IPS DF 6.9 (cell line): ENCODE measurements at places on chromosomes 16 and 17.

GRCh38 chr17:279331-279730 lies 73.3 kb downstream of the RPH3AL start:
- H3K4me3 ChIP-seq = no peak overlapping the region
- H3K27me3 ChIP-seq = no peaks in the 10 kb centered on the region
- no peak for DNase-seq
- no peak overlapping the region for H3K27ac ChIP-seq
- H3K4me1 ChIP-seq = no peaks in the 10 kb centered on the region

DNA sequence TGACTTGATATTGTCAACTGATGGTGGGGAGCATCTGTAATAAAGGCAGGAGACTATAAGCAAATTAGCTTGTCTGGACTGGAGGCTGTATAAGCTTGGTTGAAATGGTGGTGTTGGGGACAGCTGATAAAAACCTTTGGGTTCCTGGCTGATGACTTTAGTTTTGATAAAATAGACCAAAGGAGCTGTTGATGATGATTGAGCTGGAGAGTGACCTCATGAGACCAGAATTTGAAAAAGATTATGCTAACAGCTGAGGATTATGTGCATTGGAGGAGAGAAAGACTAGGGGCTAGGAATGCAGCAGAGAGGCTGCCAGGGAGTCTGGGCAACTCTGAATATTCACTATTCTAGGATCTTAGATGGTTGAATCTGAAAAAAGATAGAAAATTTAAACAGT lies 8.7 kb upstream of the CDC27 start:
- no peak overlapping the region for H3K27ac ChIP-seq
- H3K4me1 ChIP-seq = no peaks in the 10 kb centered on the region
- DNase-seq = no peak
- no peaks in the 10 kb centered on the region for H3K27me3 ChIP-seq
- no peak overlapping the region for H3K4me3 ChIP-seq

DNA sequence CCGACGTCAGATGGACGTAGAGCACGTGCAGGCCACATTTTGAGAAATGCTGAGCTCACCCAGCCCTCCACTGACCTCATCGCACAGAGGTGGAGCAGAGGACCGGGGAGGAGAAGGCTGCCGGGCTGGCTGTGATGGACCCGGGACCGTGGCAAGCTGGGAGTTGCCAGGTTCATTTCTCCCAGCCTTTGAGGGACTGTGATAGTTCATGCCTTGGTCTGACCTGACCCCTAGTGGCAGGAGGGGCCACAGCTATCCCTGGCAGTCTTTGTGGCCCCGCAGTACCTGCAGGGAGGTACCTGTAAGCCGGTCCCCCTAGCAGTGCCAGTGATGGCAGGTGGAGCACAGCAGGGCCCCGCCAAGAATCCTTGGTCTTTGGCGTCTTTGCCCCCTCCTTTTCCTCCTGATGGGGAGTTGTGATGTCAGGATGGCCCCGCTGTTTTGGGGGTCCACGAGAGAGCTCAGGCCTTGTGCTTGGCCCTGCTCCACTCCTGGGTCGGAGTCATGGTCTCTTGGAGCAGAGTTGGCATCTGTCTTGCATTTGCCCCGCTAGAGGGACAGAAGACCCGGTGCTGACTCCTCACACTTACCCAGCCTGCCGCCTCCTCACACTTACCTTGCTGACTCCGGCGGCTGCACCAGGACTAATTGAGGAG lies 50.4 kb downstream of the OR1D5 start:
- H3K27ac ChIP-seq = no peak overlapping the region
- H3K36me3 ChIP-seq = peaks cover 21% of the 10 kb centered on the region
- H3K4me3 ChIP-seq = no peak overlapping the region

- no peaks in the 10 kb centered on the region; the same call in 1 of the 2 replicates for H3K27me3 ChIP-seq
- no peak overlapping the region for H3K27ac ChIP-seq
- DNase-seq = no peak
- H3K4me1 ChIP-seq = no peaks in the 10 kb centered on the region; the same call in 1 of the 2 replicates
Measured at GRCh38 chr17:62024866-62025265, 40.2 kb downstream of the MED13 start.

DNA sequence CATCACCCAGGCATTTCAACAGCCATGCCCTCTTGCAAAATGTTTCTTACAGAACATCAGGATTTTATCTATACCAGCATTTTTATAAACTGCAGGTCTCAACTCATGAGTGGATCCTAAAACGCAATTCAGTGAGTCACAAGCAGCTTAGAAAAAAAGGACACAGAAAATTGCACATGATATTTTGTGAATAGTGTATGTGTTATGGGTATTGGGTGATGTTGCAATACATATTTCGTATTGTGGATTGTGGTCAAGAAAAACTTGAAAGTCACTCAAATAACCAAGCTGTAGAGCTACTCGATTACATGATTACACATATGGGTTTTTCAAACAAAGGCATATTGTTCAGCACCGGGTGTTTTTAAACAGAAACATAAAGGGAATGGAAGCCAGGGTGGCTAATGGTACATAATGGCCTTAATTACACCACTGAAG lies 1.4 kb downstream of the WIPI1 start:
- H3K4me3 ChIP-seq = no peak overlapping the region; the same call in 1 of the 2 replicates
- DNase-seq = no peak
- no peaks in the 10 kb centered on the region for H3K4me1 ChIP-seq
- no peaks in the 10 kb centered on the region for H3K36me3 ChIP-seq

DNA sequence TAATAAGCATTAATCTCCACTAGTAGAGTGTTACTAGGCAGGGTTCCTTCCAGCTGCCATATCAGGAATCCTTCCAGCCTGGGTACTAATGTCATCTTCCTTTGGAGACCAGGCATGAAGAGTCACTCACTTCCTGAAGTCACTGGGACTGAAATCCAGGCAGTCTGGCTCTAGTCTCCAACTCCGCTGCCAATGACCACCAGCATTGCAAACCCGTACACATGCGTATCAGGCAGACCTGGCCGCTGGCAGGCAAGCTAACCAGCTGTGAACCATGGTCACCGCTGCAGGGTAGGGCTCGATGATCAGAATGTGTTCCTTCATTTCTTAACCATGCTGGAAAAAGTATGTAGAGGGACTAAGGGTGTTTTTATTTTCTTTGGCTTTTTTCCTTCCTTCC lies 255.5 kb downstream of the CDH13 start:
- peaks cover 2% of the 10 kb centered on the region; the same call in 1 of the 2 replicates for H3K4me1 ChIP-seq
- no peak for DNase-seq
- no peak overlapping the region for H3K4me3 ChIP-seq
- no peaks in the 10 kb centered on the region for H3K27me3 ChIP-seq

DNA sequence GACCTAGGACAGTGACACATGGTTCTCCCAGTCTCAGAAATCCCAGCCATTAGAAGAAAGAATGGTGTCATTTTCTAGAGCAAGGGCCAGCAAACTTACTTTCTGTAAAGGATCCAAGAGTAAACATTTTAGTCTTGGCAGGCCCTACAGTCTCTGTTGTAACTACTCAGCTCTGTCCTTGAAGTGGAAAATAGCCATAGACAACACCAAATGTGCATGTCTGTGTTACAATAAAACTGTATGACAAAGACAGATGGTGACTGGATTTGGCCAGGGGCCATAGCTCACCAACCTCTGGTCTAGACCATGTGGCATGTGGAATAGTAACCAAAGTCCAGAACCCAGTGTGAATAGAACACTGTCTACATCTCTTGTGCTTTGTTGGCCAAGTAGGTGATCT lies 286.5 kb downstream of the HS3ST4 start:
- H3K4me1 ChIP-seq = no peaks in the 10 kb centered on the region
- no peak overlapping the region for H3K27ac ChIP-seq
- H3K36me3 ChIP-seq = no peaks in the 10 kb centered on the region
- DNase-seq = no peak
- H3K27me3 ChIP-seq = no peaks in the 10 kb centered on the region

DNA sequence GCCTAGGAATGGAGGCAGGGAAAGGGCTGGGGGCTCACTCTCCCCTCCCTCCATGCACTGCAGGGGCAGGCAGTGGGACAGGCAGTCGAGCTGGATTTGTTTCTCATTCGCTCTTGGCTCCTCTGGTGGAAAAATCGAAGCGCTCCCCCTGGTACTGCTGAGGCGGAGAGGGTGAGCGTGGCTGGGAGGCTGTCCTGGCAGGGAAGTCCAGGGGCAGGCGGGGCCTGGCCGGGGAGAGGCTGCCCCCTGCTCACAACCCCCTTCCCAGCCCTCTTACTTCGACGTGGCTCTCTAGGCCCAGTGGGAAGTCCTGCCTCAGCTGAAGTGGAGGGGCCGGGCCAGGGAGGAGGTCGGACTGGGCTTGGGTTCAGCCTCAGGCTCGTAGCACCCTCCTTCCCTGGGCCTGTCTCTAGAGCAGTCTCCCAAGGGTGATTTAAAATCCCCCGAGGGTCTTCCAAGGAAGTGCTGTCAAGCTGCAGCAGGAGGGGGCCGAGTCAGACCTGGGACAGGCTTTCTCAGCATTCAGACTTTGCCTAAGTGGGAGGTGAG lies 16.5 kb upstream of the TMEM92 start:
- H3K4me1 ChIP-seq = peaks cover 1% of the 10 kb centered on the region; the same call in 1 of the 2 replicates
- no peak overlapping the region for H3K4me3 ChIP-seq
- H3K27me3 ChIP-seq = no peaks in the 10 kb centered on the region
- DNase-seq = no peak
- no peak overlapping the region for H3K27ac ChIP-seq

DNA sequence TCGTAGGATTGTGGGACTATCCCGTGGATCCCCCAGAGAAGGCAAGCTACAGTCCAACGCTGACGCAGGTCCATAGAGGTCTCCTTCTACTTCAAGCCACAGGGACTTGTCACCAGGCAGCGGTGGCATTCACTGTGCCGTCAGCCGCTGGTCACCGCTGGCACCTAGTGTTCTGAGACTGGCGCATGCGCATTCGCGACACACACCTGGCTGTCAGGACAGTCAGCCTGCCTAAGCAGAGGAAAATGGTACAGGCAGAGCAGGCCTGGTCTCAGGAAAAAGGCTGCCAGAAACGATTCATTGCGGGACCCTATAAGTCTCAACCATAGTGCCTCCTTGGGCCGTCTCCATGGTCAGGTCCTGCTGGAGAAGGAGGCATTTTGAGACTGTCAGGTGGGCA lies 138.0 kb upstream of the WSB1 start:
- no peaks in the 10 kb centered on the region; the same call in 1 of the 2 replicates for H3K36me3 ChIP-seq
- no peaks in the 10 kb centered on the region for H3K4me1 ChIP-seq
- no peak overlapping the region for H3K27ac ChIP-seq
- H3K4me3 ChIP-seq = no peak overlapping the region
- H3K27me3 ChIP-seq = no peaks in the 10 kb centered on the region

DNA sequence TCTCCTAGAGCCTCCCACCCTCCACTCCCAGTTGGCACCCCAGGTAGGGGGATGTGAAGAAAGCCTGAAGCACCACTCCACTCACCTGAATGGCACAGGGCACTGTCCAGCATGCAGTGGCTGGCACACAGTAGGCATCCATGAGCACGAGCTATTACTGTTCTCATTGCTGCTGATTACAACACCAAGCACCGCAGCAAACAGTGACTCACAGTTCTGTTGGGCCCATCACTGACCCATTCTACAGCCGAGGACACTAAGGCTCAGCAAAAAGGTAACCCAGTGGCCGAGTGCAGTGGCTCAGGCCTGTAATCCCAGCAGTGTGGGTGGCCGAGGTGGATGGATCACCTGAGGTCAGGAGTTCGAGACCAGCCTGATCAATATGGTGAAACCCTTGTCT lies 2.7 kb downstream of the ZSCAN10 start:
- no peak for DNase-seq
- no peak overlapping the region for H3K27ac ChIP-seq
- peaks cover 20% of the 10 kb centered on the region for H3K36me3 ChIP-seq

- no peaks in the 10 kb centered on the region for H3K36me3 ChIP-seq
- no peak overlapping the region for H3K27ac ChIP-seq
- no peaks in the 10 kb centered on the region; the same call in 1 of the 2 replicates for H3K4me1 ChIP-seq
- H3K4me3 ChIP-seq = no peak overlapping the region
Measured at GRCh38 chr17:75601057-75601987, 13.7 kb downstream of the MYO15B start.

- no peaks in the 10 kb centered on the region for H3K36me3 ChIP-seq
- H3K4me3 ChIP-seq = no peak overlapping the region
- peaks cover 6% of the 10 kb centered on the region for H3K4me1 ChIP-seq
- no peak overlapping the region for H3K27ac ChIP-seq
- H3K27me3 ChIP-seq = no peaks in the 10 kb centered on the region
Measured at GRCh38 chr16:49491771-49492761, 118.5 kb downstream of the C16orf78 start.

DNA sequence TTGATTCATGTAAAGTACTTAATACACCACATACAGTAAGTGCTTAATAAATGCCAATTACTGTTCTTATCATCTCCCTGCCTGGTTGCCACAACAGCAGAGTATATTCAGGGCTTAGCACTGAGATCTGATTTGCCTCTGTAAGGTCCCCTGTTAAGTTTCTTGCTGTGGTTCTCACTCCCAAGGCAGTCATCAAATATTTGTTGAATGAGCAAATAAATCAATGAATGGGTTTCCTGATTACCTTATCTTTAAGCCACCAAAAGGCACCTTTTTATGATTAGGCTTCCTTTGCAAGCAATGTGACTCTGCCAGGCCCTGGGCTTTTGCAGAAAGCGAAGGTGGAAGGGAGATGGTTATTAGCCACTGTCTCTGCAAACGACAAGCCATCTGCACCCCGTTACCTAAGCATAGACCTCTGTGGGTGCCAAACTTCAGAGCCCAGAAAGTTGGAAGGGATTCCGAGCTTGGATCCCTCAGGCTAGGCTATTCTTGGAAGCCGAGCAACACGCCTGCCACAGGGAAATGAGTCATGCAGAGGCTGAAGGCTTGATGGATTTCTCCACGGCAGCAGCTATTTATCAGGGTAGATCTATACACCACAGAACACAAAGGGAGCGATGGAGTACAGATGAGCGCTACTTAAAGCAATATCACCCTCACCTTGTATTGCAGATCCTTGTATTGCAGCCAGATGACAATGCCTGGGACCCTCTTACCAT lies 102.0 kb downstream of the GRIN2A start:
- H3K27me3 ChIP-seq = no peaks in the 10 kb centered on the region
- H3K36me3 ChIP-seq = no peaks in the 10 kb centered on the region
- no peak overlapping the region for H3K27ac ChIP-seq

GRCh38 chr17:57133486-57133885 lies 48.4 kb downstream of the AKAP1 start:
- H3K27me3 ChIP-seq = no peaks in the 10 kb centered on the region
- no peaks in the 10 kb centered on the region for H3K4me1 ChIP-seq
- no peak overlapping the region for H3K27ac ChIP-seq
- no peak overlapping the region for H3K4me3 ChIP-seq

DNA sequence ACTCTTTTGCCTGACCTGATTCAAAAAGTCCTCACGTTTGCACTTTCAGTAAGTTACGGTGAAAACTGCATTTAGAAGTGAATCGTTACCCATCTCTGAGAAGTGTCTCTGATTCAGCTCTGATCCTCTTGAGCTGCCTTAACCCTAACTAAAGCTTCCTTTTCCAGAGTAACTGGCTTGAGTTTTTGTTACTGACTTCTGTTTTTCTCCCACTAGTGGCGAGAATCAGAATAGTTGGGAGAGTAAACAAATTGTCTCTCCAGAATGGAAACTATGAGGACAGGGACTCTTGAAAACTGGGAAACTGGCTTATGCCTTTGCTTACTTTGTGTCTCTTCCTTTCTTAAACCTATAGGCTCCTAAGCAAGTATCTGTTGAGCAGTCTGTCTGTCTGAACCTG lies 31.3 kb upstream of the KPNB1 start:
- no peak overlapping the region for H3K4me3 ChIP-seq
- DNase-seq = no peak
- H3K4me1 ChIP-seq = no peaks in the 10 kb centered on the region
- H3K27me3 ChIP-seq = no peaks in the 10 kb centered on the region
- peaks cover 4% of the 10 kb centered on the region; the same call in 1 of the 2 replicates for H3K36me3 ChIP-seq
